CMK (cell line): ENCODE measurements at places on chromosomes 1 and 21.

GRCh38 chr1:100360790-100361510 is 8.6 kb downstream of the CDC14A start:
- DNase-seq = no peak

GRCh38 chr1:212488436-212489283 is 55.9 kb downstream of the NENF start:
- no peak for DNase-seq

- DNase-seq = no peak
Observed at GRCh38 chr1:40270152-40270834, 12.3 kb downstream of the ZMPSTE24 start.

GRCh38 chr1:15968172-15968571 is 7.7 kb downstream of the ZBTB17 start:
- no peak for DNase-seq

GRCh38 chr1:188584119-188584518 is 1755.4 kb downstream of the PLA2G4A start:
- DNase-seq = no peak

DNA sequence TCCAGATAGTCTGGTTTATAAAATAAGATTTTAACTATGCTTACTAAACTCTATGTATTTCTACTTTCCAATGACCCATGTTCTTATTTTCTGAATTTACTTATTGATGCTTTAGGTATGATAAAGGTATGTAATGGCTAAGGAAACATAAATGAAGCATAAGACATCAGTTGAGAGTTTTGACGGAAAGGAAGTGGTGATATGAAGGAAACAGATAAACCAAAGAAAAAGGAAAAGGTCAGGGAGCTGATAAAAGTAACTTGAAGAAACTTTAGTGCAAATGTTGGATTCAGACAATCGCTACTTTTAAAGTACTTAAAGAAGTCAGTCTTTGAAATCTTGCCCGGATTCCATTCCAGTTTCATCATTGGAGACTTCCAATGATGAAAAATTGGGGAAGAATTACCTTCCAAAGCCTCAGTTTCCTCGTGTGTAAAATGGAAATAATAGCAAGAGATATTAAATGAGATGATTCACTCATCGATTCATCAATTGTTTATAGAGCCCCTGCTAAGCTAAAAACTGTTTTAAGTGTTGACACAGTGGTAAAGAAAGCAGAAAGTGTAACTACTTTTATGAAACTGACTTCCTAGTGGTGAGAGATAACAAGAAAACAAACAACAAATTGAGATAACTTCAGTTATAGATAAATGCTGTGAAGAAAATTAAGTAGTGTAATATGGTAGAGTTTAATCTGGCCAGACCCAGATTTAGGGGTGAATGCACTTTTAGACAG is 10.6 kb downstream of the PTPRC start:
- no peak for DNase-seq

- DNase-seq = no peak
Observed at GRCh38 chr21:22225299-22225698, 1227.1 kb downstream of the NCAM2 start.
